Suppressor macrophage (primary cell): ENCODE measurements at places on chromosomes 1 and 21.

DNA sequence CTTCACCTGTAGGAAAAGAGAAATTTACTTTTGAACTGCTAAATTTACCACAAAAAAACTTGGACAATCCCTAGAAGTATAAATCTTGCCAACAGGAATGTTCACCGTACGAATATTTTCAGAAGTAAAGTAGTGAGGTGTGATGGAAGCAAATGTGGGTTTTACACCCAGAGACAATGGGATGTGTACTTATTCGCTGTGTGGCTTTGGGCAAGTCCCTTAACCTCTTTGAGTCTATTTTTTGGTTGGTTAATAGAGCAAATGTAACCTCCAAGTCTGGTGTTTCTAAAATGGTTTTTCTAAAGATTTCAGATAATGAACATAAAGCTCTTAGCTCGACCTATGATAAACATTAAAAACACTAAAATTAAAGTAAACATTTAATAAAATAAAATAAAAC, 51.2 kb downstream of the TPR start:
- no peak for DNase-seq

DNA sequence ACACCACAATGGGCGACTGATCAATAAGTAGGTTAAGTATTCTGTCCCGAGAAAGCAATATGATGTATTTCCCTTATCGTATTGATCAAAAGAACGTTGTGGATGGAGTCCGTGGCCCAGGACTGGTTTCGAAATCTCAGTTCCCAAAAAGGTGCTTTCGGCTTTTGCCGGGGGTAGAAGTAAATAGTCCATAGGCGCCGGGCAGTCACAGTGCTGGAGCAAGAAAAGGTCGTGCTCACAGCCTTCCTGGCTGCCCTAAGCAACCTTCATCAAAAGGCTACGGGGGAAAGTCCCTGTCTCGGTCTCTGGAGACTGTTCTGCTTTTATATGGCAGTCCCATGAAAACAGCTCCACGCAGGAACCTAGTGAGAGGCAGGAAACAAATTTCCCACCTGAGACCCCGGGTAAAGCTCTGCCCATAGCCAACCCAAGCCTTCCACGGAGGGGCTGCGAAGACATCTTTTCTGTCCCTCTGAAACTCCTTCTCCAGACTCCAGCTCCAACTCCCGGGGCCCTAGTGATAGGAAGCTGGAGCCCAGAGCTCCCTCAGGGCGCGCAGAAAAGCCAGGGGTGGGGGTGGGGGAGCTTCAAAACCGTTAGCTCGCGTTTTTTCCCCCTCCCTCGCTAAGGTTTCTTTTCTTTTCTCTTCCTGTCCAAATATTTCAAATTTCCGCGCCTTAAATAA, 7.0 kb downstream of the CDKN2C start:
- DNase-seq, result peak; percentile 64

- no peak for DNase-seq
Observed at GRCh38 chr1:3292868-3293562, 161.4 kb upstream of the ARHGEF16 start.

DNA sequence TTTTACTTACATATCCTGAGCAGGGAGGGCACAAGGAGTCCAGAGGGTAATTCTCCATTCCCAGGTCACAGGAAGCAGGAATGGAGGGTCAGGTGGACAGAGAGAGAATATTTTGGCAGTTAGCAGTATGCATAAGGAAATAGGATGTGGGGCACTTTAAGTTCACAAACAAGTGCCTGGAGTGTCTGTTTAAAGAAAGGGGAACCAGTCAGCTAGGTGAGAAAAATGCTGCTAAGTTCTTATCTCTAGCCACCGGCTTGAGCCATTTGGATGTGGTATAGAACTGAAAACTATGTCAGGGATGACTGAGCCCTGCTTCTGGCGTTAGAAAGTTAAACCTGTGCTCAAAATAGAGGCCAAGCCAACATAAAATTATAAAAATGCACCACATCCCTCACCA, 739.7 kb upstream of the NCAM2 start:
- no peak for DNase-seq

- no peak for DNase-seq
Observed at GRCh38 chr1:6352138-6352563, 41.4 kb downstream of the ACOT7 start.

DNA sequence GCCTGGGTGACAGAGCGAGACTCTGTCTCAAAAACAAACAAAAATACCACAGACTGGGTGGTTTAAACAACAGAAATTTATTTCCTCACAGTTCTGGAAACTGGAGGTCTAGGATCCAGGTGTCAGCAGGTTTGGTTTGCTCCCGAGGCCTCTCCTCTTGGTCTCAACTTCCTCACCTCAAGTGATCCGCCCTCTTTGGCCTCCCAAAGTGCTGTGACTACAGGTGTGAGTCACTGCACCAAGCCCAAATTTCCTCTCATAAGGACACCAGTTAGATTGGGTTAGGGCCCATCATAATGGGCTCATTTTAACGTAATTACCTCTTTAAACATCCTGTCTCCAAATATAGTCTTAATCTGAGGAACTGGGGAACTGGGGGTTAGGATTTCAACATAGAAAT, 35.5 kb downstream of the MFSD2A start:
- no peak for DNase-seq

DNA sequence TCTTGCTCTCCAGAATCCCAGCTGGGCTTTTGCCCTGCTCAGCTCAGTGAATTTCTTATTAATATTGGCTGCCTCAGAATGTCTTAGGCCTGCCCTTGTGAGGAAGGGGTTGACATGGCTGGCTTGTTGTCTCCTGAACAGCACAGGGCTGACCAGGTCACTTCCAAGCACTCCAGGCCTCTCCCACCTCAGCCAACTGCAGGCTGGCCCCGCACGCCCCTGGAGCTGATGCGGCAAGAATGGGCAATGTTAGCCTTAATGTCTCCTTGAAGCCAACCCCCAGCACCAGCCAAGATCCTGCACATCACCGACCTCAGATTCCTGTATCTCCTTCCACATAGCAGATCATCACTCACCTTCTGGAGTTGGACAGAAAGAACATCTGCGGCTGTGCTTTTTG, 598.6 kb downstream of the AJAP1 start:
- DNase-seq, result no peak

- no peak for DNase-seq
Observed at GRCh38 chr1:6658359-6659060, 33.8 kb downstream of the THAP3 start.

DNA sequence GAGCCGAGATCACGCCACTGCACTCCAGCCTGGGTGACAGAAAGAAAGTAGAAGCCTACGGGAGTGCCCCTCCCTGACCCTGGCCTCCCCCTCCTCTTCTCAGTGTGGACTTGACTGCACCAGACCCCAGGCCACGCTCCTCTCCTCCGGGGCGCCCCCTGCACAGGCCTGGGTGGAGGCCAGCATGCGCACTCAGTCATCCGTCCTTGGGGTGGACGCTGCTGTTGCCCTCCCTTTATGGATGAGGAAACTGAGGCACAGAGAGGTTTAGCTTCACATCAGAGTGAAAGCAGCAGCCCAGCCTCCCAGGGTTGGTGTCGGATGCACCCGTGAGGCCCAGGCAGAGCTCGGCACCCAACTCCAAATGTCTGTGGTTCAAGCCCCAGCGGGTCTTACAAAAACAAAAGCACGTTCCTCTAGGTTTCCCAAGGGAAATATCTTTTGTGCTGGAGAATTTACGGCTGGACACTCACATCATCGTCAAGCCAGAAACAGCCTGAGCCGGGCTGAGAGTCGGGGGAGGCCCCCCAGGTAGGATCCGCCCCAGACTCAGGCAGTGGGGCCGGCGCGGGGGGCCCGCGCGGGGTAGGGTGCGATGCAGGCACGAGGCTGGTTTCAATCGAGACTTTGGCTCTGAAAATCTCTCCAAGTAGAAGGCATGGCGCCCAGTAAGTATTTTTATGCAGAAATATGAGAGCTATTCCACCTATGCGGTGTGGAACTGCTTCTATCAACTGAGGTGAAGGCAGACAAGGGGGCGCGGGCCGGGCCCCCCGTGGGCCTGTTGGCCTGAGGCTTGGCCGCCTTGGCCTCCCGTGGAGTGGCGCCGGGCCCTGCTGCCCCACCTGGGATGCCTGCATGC, 36.6 kb downstream of the MORN1 start:
- DNase-seq, result no peak

- DNase-seq, result peak; percentile 63
Observed at GRCh38 chr1:17658837-17659236, 96.3 kb upstream of the ACTL8 start.

- DNase-seq, result no peak
Observed at GRCh38 chr1:201251851-201252430, 31.4 kb upstream of the PKP1 start.

- peak; percentile 7 for DNase-seq
Observed at GRCh38 chr1:35220976-35221375, 28.0 kb upstream of the SFPQ start.

- DNase-seq, result no peak
Observed at GRCh38 chr1:15364740-15365139, 44.9 kb upstream of the EFHD2 start.

DNA sequence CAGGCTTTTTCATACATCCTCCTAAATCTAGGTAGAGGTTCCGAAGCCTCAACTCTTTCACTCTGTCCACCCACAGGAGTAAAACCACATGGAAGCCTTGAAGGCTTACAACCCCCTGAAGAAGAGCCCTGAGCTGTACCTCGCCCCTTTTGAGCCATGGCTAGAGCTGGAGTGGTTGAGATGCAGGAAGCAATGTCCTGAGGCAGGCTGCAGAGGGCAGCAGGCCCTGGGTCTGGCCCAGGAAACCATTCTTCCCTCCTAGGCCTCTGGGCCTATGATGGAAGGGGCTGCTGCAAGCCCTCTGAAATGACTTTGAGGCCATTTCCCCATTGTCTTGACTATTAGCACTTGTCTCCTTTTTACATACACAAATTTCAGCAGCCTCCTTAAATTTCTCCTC, 1503.0 kb downstream of the KCNT2 start:
- no peak for DNase-seq

DNA sequence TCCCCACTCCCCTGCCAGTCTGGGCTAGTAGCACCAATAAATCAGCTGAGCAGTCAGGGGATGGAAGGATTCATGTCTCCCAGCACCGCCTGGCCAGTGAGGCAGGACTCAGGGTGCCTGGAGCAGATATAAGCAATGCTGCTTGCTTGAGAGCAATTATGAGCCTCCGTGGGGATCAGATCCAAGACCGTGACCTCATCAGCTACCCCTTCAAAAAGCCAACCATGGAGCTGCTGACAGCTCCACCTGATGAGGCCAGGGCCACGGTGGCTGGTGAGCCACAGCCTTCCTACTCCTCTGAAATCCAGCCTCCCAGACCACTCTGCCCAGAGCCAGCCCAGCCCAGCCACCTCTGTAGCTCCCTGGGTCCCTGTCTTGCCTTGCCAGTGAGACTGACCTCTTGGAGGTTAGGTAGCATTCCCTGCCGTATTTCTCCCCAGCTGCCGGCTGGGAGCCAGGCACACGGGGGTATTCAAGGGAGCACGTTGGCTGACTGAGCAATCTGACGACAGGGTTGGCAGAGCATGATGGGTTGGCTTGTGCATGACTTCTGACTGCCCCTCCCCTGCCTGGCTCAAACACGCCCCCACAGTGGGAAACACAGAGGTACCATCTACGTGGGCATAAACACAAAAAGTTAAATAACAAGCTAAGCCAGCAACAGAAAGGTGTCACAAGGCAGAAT, 28.4 kb downstream of the SYT2 start:
- no peak for DNase-seq

DNA sequence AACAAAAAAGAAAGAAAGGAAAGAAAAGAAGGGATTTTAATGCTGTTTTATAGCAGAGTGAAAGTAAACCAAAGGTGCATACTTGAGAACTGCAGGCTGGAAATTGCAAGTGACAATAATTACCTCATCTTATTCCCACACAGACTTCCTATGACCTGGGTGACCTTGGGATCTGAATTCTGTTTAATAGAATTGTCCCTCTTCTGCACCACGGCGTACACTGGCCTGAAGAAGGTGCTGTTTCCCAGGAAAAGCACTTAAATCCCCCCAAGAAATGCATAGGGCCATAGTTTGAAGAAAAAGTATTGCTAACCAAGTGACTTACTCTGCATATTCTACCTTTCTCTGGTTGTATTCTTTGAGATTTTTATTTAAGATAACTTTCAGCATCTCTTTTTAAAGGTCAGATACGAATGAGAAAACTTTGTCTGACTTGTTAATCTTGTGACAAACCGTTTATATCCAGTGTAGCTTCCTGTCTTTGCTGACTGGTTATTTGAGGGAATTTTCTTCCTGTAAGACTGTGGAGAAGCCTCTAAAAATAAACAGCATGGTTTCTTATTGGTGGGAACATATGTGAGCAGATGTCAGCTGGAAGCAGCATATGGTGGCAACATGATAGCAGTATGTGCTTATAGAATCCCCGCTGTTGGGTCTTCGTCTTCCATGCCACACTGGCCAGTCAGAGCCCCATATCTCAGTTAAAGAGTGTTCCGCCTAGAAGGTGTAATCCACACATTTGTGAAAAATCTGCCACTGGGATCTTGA, 16.3 kb downstream of the TGFB2 start:
- no peak for DNase-seq
